CD4-positive, alpha-beta T cell treated with Interleukin-15 for 4 hours (primary cell): ENCODE measurements at places on chromosomes 16 and 17.

DNA sequence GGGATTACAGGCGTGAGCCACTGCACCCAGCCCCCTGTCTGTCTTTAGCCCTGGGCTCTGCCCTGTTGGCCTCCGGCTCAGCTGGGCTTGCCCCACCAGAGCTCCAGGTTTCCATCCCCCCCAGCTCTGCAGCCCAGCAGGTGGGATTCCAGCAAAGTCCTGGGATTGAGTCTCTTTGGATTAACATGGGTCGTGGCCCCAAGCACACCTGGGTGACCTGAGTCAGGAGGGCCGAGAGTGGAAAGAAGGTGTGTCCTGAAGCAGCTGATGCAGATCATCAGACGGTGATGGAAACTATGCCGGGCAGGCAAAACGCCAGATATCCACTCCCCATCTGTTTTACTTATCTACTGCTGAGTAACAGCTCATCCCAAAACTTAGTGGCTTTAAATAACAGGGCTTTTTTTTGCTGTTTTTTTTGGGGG lies 72.5 kb downstream of the KNOP1 start:
- no peak for DNase-seq

DNA sequence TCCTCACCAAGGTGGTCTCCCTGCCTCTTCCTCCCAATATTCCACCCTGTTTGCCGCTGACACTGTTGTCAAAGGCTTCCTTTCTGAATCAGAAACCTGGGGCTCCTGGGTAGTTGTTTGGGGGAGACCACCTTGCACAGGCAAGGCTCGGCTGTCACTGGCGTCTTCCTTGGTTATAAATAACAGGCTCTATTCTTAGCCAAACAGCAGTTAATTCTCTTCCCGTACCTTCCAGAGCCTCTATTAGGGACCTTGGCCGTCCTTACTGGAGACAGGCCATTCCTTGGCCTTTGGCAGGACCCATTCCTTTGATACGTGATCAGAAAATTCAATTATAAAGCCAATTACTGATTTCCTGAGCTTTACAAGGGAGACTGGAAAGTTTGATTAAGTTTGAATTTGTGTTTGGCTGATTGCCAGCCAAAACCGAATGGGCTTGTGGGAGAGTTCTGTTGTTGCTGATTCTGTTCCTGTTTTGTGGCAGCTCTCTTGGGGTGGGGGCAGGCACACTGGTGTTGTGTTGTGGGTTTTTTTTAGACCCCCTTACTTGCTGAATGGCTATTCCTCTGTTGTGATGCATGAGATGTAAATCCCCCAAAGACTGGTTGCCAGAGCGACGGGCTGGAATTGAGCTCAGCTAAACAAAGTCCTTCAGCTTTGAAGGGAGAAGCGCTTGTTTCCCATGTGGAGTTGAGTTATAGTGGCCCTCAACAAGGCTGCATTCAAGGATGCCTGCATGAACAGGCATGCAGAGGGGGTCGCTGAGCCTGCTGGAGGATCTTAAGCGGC lies 104.6 kb downstream of the GNAO1 start:
- DNase-seq = no peak

GRCh38 chr16:22353191-22353919 lies 21.1 kb downstream of the CDR2 start:
- DNase-seq = peak; percentile 57

DNA sequence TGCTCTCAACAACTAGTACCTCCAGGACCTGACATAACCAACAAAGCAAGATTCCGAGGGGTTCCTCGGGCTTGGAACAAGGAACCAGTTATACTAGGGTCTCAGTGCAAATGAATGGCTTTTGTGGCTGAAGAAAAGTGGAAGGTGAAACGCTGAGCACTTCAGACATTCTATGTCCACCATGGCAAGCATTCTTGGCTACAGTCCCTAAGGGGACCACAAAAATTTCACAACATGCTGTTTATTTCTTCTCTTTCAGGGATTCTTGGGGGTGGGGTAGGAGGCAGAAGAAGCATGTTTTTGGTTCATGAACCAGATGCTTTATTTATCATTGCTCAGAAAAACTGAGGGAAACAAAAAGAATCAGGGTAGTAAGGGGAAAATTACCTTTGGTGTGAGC lies 479.9 kb upstream of the CDH11 start:
- DNase-seq = no peak

GRCh38 chr16:51095084-51095881 lies 55.8 kb downstream of the SALL1 start:
- DNase-seq = no peak

DNA sequence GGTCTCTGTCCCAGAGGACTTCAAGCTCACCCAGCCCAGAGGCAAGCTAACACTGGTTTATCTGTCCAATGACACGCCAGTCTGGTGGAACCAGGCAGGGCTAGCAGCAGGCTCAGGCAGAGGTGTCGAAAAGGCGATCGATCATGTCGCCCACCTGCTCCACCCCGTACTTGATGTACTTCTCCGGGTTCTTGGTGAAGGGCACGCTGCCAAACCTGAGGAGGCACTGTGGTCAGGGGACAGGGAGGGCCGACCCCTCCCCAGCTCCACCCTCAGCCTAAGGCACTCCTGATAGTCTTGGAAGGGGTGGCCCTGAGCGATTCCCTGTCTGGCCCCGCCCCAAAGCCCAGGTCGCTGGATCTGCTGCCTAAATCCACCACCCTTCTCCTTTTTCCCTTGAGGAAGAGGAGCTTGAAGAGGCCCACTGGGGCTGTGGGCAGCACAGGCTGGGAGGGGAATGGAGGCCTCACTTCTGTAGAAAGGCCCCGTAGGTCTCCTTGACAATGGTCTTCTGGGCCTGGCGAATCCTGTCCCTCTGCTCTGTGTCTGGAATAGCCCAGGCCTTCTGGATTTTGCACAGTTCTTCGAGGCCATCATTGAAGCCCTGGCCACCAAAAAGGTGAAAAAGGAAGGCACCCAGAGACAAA lies 4.7 kb downstream of the ZACN start:
- DNase-seq = no peak

- DNase-seq = no peak
Observed at GRCh38 chr16:79185711-79186110, 414.8 kb downstream of the MAF start.

DNA sequence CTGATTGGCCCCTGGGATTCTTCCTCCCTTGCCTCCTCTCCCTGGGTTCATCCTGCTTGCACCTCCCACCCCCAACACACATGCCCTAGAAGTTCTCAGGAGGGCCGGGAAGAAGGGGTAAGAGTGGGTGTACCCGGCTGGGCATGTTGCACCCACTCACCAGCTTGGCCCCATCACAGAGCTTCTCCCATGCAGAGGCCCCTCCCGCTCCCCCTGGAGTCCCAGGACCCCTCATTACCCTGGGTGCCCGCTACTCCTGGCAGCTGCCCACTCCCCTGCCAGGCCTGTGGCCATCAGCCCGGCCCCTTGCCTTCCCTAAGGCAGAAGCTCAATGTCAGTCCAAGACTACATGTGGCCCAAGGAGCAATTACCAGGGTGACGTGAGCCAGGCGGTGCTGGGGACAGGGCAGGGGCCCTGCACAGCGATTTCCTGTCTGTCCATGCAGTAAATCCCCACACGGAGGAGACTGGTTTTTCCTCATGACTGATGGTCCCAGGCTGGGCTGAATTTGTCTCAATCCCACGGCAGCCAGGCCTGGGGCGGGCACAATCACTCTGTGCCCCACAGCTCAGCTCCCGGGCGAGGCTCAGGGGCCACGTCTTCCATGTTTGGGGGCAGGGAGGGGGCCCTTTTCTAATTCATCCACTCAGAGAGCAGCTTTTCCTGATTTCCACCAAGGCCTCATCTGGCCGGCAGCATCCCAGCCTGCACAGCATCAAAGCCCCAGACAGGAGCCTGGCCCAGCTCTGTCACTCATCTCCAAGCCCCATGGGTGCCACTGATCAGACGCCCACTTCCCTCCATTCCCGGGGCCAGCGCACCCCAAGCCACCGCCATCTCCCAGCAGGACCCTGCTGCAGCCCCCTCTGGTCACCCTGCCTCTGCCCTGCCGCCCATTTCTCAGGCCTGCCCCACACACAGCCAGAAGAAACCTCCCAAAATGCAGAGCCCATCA lies 234.7 kb downstream of the KATNIP start:
- no peak for DNase-seq

GRCh38 chr17:32912218-32912897 lies 15.6 kb upstream of the TMEM98 start:
- DNase-seq = no peak

DNA sequence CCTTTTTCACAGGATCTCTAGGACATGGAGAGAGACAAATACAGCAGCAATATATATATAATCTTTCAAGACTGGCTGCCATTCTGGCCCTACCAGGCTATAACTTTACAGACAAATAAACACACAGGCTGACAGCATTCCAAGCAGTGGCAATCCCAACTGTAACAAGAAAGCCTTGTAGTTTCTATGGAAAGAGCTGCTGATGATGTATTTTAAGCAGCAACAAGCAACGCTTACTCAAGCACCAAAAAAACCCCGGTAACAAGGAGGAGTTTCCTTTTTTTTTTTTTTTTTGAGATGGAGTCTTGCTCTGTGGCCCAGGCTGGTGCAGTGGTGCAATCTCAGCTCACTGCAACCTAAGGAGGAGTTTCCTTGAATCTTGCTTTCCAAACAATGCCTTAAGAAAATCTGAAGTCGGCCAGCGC lies 23.2 kb downstream of the LSM12 start:
- no peak for DNase-seq

- DNase-seq = no peak
Observed at GRCh38 chr16:53693320-53693719, 10.3 kb downstream of the RPGRIP1L start.

DNA sequence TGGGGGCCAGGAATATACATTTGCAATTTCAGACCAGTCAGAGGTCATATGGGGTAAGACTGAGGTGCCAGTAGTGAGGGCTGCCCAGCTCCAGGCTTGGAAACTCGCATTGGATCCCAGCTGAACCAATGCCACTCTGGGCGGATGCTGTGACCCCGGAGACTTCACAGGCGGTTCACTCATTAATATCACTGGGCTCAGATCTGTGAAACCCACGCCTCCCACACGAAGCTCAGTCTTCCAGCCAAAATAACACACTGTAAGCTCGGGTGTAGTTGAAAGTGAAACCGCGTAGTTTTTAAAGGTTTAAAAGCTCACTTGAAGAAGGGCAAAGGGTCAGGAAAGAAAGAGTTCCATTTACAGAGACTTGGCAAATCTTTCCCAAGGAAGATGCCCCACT lies 254.8 kb downstream of the FOXL1 start:
- DNase-seq = no peak

DNA sequence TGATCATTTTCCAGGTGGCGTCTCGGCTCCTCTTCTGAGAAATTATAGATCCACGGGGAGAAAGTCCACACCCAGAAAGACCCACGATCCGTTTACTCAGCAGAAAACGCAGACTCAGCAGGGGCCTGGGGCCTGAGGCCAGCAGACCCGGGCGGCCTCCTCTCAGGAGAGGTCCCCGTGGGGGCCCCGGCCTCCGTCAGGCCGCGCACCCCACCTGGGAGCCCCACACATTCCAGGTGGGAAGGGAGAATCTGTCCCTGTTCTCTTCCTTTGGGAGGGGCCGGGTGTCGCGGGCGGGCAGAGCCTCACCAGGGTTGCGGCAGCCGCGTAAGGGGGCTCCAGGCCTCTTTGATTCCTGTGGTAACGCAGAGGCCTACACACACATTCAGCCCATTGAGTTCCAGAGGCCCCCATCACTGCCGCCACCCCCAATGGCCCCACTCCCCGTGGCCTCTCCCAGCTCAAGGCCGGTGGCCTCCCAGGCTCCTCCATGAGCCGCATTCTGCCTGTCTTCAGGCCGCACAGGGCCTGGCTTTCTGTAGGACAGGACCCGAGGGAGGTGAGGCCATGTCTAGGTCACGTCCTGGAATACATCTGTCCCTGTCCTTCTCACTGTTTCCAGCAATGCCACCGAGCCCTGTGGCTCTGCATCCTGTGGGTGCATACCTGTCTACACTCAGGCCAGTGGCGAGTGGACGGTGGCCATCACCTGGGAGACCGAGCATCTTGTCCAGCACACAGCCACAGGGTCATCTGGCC lies 1.6 kb upstream of the IGFALS start:
- no peak for DNase-seq

DNA sequence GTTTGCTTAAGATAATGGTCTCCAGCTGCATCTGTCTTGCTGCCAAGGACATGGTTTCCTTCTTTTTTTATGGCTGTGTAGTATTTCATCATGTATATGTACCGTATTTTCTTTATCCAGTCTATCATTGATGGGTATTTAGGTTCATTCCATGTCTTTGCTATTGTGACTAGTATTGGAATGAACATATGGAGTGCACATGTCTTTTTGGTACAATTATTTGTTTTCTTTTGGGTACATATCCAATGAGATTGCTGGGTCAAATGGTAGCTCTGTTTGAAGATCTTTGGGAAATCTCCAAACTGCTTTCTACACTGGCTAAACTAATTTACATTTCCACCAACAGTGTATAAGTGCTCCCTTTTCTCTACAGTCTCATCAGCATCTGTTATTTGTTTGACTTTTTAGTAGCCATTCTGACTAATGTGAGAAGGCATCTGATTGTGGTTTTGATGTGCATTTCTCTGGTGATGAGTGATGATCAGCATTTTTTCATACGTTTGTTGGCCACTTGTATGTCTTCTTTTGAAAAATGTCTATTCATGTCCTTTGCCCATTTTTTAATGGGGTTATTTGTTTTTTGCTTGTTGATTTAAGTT lies 66.2 kb downstream of the TNFRSF13B start:
- no peak for DNase-seq

- no peak for DNase-seq
Observed at GRCh38 chr17:20307326-20307910, 159.9 kb downstream of the LGALS9B start.

GRCh38 chr17:22161376-22161775 lies 469.1 kb downstream of the KCNJ18 start:
- no peak for DNase-seq

DNA sequence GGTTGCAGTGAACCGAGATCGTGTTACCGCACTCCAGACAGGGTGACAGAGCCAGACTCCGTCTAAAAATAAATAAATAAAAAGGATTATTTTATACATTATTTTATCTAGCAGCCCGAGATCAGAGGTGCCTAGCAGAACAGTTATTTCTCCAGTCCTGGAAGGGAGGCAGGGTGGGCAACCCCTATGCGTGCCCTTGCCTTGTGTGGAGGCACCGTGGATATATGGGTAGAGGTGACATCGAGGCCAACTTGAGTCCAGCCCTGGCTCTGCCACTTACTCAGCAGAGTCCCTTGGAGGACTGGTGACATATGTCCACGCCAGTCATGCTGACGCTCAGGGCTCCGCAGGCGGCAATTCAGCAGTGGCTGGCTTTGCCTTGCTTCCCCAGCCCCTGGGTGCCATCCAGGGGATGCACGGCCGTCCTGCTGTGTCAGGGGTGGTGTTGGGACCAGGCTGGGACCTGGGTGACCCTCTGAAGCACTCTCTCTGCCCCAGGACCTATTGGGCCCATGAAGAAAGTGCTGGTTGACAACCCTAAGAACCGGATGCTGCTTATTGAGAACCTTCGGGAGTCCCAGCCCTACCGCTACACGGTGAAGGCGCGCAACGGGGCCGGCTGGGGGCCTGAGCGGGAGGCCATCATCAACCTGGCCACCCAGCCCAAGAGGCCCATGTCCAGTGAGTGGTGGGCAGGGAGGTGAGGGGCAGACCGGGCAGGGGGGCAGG lies 13.2 kb downstream of the GALK1 start:
- no peak for DNase-seq

- no peak for DNase-seq
Observed at GRCh38 chr16:11679250-11679649, 11.0 kb downstream of the SNN start.
